ENCODE measurements at places on chromosomes 11 and 22.

- DNase-seq = no peak
- H3K4me3 ChIP-seq = no peak overlapping the region
Observed at GRCh38 chr11:44179173-44179572, 83.7 kb downstream of the EXT2 start.

DNA sequence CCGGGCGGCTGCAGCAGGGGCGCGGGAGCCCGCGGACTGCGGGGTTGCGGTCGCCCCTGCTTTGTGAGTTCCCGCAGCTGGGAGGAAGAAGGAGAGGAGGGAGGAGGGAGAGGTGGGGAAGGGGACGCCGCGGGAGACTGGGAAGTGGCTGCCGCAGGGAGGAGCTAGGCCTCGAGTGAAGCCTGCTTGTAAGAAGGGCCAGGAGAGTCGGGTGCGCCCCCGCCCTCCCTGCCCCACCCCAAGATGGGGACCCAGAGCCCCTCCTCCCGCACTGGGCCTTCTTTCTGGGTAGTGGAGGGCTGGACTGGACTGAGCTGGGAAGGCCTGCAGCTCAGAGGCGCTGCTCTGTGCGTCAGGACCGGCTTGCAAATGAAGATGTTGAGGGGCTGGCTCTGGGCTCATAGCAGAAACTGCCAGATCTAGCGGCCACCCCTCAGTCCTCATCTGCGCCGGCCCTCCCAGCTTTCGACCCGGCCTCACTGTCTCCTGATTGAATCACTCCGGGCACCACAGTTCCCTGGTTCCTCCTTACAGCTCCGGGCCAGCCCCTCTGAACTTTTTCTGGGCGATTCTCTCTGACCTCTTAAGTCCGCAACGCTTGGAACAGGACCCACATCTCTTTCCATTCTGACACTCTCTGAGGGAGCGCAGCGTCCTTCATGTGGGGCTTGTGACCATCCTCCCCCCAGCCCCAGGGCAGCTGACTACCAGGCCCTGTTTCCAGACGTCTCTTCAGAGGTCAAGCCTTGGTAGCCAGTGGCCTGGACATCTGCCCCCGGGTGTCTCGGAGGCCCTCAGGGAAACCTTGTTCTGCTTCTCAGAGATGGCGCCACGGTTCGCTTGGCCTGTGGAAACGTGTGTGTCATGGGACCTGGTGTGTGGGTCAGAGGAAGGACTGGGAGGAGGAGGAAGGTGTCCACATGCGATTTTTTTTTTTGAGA is 21.9 kb downstream of the SERPINH1 start:
- peak; percentile 86 for DNase-seq
- H3K27ac ChIP-seq = peak overlapping the region; percentile 89
- peaks cover 16% of the 10 kb centered on the region for H3K4me1 ChIP-seq
- peak overlapping the region; percentile 74 for H3K4me3 ChIP-seq
- H3K36me3 ChIP-seq = no peaks in the 10 kb centered on the region

GRCh38 chr11:19087658-19088057 is 27.1 kb upstream of the MRGPRX2 start:
- no peak overlapping the region for H3K27ac ChIP-seq
- H3K4me3 ChIP-seq = no peak overlapping the region
- no peaks in the 10 kb centered on the region for H3K36me3 ChIP-seq
- DNase-seq = no peak
- no peaks in the 10 kb centered on the region for H3K27me3 ChIP-seq

DNA sequence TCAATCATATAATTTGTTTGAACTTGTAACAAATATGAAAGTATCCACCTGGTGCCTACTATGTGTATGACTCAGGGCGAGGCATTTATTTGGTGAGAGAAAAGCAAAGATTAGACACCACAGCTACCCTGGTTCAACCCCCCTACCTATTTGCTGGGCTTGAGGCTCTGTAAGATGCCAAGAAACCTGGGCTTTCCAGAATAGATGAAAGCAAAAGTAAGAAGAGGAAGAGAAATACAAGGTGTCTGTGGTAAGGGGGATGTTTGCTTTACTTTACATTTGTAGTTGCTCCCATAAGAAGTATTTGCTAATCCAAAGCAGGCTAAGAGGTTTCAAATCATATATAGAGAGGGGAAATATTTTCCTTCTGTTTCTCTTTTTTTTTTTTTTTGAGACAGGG is 61.7 kb downstream of the DDI1 start:
- no peak overlapping the region for H3K27ac ChIP-seq
- H3K27me3 ChIP-seq = no peaks in the 10 kb centered on the region
- H3K4me3 ChIP-seq = no peak overlapping the region
- no peaks in the 10 kb centered on the region for H3K4me1 ChIP-seq
